Caudate nucleus (tissue), 63 donors: ENCODE measurements at places on chromosomes 16 and 17.

DNA sequence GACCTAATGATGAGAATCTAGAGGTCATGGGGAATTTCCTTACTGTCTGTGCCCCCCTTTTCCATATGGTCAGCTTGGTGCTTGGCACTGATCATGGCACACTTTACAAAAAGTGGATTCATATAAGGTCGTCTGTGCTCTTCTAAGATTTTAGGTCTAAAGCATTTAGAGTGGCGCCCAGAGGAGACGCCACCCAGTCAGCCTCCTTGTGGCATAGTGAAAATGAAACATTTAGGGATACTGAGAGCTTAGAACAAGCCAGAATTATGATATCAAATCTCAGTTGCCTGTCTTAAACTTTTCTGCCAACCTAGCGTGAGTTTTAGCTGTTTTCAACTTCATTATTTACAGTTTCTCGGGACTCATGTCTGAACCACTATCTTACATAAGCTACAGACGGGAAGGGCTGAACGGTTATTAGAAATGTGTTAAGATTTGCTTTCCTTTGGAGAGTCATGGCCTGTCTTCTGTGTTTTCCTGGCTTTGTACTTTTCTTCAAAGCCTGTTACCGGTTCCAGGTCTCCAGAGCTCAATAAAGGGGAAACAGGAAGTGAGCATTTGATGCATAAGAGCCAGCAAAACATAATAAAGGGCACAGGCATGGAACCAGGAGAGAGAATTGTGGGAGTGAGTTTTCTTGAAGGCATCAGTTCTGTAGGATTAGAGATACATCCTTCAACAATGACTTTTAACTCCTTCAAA lies 13.7 kb downstream of the ZNRF1 start:
- DNase-seq: no peak

DNA sequence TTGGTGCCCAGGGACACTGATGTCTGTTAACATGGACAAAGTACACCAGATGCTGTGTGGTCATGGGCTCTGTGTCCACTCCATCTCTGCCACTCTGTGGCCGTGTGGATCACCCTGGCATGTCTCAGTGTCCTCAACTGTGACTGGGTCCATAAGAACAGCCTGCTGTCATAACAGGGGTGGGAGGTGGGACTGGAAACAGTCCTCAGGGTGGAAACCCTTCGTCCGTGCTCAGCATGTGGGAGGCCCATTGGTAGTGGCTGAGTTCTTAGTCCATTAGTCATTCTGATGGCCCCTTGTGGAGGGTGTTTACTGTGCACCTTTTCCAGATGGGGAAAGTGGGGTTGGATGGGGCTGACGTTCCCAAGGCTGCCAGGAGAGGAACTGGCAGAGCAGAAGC lies 12.8 kb downstream of the FLYWCH2 start:
- no peak for DNase-seq

GRCh38 chr16:67000384-67001351 lies 12.3 kb downstream of the CES4A start:
- DNase-seq: peak; percentile 67

DNA sequence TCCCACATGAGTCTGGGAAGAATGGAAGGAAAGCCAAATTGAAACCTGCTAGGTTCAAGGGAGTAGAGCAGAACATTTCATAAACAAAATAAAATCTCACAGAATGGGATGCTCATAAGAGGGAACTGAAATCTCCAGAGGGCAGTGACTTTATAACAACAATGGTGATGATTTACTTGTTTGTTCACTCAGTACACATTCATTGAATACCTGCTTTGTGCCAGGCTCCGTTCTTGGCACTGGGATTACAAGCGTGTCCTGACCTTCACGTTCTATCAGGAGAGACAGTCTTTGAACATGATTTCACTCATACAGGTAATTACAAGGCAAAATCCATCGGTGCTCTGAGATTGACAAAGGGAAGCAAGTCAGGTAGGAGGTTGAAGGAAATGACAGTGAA lies 356.3 kb downstream of the HAPSTR1 start:
- no peak for DNase-seq

GRCh38 chr16:49964973-49965372 lies 60.1 kb upstream of the CNEP1R1 start:
- DNase-seq: no peak

GRCh38 chr17:7014995-7015958 lies 2.9 kb downstream of the RNASEK start:
- no peak for DNase-seq

GRCh38 chr16:53257001-53257400 lies 177.3 kb upstream of the RBL2 start:
- DNase-seq: no peak

DNA sequence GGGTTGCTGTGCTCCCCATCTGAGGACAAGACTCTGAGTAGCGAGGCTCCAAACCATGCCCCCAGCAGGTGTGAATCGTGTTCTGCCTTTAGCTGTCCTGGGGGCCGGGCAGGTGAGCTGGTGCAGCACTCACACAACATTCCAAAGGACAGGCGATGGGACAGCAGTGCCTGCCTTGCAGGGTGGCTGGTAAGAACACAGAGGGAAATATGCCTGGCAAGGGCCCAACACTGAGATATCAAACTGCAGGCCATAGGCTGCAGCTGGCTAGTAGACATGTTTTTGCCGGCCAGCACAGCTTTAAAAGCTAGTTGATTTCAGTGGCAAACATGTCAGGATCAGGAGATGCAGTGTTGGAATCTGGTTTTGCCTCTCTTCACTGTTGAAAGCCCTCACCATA lies 23.6 kb downstream of the CLEC16A start:
- no peak for DNase-seq
